Aorta (tissue), 5 donors: ENCODE measurements at places on chromosomes 13 and 19.

DNA sequence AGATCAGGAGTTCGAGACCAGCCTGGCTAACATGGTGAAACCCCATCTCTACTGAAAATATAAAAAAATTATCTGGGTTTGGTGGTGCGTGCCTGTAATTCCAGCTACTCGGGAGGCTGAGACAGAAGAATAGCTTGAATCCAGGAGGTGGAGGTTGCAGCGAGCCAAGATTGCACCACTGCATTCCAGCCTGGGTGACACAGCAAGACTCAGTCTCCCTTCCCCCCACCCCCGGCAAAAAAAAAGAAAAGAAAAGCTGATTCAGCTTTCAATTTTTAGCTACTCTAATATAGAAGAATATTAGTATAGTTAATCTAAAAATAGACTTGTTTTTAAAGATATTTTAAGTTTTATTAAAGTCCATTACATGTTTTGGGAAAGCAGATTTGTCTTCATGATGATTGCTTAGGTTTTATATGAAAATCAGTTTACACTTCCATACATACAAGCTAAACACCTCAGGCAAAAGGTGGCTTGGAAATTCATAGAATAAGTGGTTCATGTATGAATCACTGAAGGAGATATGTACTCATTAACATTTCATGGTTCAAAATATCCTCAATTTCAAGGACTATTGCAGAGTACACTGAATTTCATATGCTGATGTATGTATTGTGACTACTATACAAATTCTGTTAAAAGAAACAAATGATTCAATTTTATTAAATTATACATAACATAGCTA is 165.2 kb downstream of the TDRD3 start:
- DNase-seq: no peak

DNA sequence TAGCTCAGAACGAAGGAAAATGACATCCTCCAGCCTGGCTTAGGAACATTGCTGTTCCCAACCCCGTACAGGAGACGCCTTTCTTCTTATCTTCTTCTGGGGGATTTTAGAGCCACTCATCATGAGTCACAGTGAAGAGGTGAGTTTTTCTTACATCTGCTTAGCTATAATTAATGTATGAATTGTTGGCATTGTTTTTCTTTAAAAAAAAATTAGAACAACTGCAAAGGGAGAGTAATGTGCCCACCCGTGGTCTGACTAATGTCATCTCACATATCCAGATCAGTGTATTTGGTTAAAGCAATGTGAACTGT is 310.6 kb upstream of the TSHZ3 start:
- no peak for DNase-seq

- DNase-seq: no peak
Observed at GRCh38 chr19:29548483-29549085, 22.8 kb downstream of the VSTM2B start.

DNA sequence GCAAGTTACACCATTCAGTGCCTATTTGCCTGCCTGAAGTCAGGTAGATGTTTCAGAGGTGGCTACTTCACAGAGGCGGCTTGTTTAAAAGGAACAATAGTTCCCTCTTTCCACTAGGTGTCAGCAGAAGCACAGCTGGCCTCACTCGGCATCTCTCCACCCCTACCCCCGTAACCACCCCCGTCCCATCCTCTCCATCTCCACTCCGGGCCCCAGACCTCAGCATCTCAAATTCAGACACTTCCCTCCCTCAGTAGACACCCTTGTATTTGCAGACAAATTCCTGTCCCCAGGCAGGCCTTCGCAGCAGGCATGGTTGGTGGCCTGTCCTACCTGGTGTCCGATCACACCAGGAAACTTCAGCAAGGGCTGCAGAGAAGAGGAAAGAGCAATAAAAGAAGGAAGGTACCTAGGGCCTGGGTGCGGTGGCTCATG is 9.1 kb upstream of the DPP9 start:
- no peak for DNase-seq

DNA sequence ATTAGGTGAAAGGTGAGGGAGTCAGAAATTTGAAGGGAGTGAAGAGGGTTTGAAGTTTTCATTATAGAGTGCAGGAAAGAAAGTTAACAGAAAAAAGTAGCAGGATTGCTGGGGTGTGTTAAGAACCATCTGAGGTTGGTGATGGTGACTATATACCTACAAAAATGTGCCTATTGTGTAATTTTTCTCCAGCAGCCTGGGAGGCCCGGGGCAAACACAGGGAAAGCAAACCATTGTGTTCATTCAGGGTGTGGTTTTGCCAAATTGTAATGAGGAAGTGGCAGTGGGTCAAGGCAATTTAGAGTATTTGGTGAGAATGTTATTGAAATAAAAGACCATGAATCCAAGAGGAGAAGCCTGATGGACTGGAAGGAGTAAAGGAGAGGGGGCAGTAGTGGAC is 8.2 kb upstream of the SUCLA2 start:
- DNase-seq: no peak

- no peak for DNase-seq
Observed at GRCh38 chr19:4541114-4541805, 1.4 kb upstream of the LRG1 start.

GRCh38 chr19:7698583-7698982 is 3.3 kb downstream of the FCER2 start:
- no peak for DNase-seq

GRCh38 chr13:98325724-98326123 is 148.7 kb upstream of the RNF113B start:
- no peak for DNase-seq

GRCh38 chr19:2057484-2058469 is 6.7 kb upstream of the MKNK2 start:
- no peak for DNase-seq

GRCh38 chr13:75364131-75364713 is 117.7 kb downstream of the TBC1D4 start:
- DNase-seq: no peak
